ENCODE measurements at places on chromosomes 2 and 18. TPM values are rescaled to one million over a fixed set of nuclear protein-coding genes. Genes with fewer than 3 reads are reported as not detected.

Gene CDH2
- 34.1 TPM for total RNA-seq

Gene MAL
- total RNA-seq: not detected

DNA sequence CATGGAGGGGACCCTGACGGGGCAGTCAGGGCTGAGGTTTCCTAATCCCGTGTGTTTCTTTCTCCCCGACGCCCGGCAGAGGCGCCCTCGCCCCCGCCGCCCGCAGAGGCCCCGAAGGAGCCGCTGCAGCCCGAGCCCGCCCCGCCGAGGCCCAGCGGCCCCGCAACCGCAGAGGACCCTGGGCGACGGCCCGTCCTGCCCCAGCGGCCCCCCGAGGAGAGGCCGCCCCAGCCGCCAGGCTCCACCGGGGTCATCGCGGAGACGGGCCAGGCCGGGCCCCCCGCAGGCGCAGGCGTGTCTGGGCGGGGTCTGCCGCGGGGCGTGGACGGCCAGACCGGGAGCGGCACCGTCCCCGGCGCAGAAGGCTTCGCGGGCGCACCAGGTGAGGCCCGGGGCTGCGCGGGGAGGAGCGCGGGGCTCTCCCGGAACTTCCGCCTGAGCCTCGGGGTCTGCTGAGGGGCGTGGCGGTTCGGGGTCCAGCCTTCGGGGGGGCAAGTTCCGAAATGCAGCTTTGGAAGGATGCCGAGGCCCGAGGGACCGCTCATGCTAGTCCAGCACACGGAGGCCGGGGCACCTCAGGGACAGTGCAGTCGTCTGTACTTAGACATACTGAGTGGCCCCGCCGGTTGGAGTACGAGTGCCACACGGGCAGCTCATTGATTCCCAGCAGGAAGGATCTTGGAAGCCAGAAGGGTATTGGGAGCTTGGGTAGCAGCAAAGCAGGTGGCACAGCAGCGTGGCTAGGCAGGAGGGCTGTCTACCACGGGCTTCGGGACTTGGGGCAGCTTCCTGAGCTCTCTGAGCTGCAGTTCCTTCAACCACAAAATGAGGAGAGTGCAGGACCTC lies 60.1 kb downstream of the EMILIN2 start:
- peak; percentile 51 for DNase-seq

GRCh38 chr2:27261926-27262298 lies 935 bp downstream of the SLC30A3 start:
- DNase-seq: no peak

DNA sequence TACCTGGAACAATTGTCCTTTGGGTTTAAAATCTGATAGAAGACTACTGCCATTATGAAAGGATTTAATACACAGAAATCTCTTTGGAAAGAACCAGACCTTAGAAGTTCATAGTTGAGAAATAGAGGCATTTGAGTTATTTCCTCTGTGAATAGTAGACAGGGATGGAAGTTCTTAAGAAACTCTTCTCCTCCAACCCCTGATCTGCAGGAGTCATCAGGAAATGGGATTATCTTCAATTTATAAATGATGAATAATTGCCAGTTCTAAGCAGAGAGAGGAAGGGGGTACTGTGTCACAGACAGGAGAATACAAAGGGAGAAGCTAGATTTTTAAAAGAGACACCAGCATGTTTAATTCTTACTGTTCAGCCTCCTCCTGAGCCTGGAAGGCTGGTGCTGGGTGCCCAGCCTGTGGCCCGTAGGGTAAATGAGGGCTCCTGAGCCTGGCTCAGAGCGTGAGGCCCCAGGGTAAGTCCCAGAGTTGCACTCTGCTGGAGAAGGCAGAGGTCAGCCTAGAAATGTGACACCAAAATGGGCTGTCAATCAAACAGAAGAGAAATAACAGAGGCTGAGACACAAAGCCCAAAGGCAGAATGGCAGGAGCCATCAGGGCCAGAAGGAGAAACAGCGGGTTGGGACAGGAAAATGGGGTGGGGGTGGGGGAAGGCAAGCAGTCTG lies 58.2 kb upstream of the PKDCC start:
- no peak for DNase-seq
